Liver (tissue), 10 donors: ENCODE measurements at places on chromosomes 12 and 14.

- H3K4me3 ChIP-seq: no peak overlapping the region
- no peaks in the 10 kb centered on the region for H3K27me3 ChIP-seq
- H3K27ac ChIP-seq: peak overlapping the region; percentile 51
- H3K36me3 ChIP-seq: no peaks in the 10 kb centered on the region
- H3K4me1 ChIP-seq: peaks cover 18% of the 10 kb centered on the region
Observed at GRCh38 chr12:50564237-50564947, 59.6 kb downstream of the DIP2B start.

DNA sequence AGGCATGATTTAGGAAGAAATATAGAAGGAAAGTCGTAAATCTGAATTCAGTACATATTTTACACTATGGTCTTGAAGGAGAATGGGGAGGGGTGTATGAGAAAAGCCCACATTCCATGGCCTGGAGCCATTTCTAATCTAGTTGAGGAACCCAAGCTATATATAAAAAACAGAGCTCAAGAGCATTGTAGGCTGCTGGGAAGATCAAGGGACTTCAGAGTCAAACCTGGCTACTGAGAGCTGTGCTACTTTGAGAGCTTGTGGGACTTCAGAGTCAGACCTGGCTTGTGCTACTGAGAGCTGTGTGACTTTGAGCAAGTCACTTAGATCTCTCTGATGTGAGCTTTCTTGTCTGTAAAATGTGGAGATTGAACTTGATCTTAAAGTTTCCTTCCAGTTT is 58.7 kb downstream of the TBK1 start:
- no peak overlapping the region for H3K4me3 ChIP-seq
- no peaks in the 10 kb centered on the region for H3K27me3 ChIP-seq
- DNase-seq: no peak
- no peak overlapping the region for H3K27ac ChIP-seq

DNA sequence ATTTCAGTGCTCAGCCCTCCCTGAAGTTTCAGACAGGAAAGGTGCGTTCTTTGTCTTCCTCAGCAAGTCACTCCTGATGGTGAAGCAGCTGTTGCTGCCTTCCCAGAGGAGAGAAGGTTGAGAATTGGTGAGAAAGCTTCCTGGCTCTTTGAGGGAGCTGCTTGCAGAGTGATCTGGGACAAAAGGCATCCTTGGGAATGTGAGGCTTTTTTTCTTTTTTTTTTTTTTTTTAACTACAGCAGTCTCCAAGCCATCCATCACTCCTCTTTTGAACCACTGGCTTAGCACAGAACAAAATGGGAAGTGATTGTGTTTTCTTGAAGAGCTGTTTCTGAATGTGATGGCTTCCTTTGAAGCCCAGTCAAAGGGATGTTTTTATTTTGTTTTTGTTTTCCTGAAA is 120.4 kb upstream of the LRIG3 start:
- H3K27me3 ChIP-seq: no peaks in the 10 kb centered on the region
- H3K4me1 ChIP-seq: no peaks in the 10 kb centered on the region
- H3K27ac ChIP-seq: no peak overlapping the region
- DNase-seq: no peak
- H3K4me3 ChIP-seq: no peak overlapping the region
- H3K36me3 ChIP-seq: no peaks in the 10 kb centered on the region

DNA sequence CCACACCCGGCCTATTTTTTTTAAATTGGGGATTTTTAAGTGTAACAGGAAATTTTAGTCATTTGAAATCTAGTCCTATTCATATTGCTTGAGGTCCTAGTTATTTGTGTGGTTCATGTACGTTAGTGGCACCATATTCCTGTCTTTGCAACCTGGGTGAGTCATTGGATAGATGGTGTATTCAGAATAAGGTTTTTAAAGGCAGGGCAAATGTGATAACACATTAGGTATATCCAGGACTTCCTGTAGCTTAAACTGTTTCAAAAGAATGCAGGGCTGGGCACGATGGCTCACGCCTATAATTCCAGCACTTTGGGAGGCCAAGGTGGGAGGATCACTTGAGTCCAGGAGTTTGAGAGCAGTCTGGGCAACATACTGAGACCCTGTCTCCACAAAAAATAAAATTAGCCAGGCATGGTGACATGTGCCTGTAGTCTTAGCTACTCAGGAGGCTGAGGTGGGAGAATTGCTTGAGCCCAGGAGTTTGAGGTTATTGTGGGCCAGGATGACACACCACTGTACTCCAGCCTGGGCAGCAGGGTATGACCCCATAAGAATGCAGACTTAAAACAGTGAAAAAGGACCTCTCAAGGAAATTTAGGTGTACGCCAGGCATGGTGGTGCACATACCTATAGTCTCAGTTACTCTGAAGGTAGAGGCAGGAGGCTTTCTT is 8.1 kb downstream of the ATP6V0A2 start:
- peaks cover 3% of the 10 kb centered on the region for H3K36me3 ChIP-seq
- H3K4me1 ChIP-seq: no peaks in the 10 kb centered on the region
- no peak overlapping the region for H3K27ac ChIP-seq
- no peak for DNase-seq
- H3K27me3 ChIP-seq: no peaks in the 10 kb centered on the region
- H3K4me3 ChIP-seq: no peak overlapping the region

DNA sequence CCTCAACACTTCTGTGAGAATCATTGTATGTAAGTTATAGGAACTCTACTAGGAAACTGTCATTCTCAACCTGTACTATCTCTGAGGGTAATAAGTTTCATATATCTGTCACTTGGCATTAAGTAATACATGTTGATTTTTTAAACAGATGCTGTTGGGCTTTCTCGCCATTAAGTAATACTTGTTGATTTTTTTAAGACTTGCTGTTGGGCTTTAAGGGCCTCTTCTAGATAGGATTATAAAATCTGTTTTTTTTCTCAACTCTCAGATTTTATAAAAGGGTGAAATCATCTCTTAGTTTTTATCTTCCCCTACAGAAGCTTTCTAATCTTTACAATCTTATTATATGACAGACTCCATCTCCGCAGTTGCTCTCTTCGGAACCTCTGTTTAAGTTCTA is 5.6 kb downstream of the WASHC4 start:
- H3K27me3 ChIP-seq: no peaks in the 10 kb centered on the region
- no peak for DNase-seq
- H3K4me3 ChIP-seq: no peak overlapping the region

GRCh38 chr12:62260733-62261683 is 804 bp downstream of the USP15 start:
- H3K36me3 ChIP-seq: no peaks in the 10 kb centered on the region
- peak overlapping the region; percentile 80 for H3K27ac ChIP-seq
- peak; percentile 62 for DNase-seq
- no peaks in the 10 kb centered on the region for H3K27me3 ChIP-seq
- H3K4me3 ChIP-seq: peak overlapping the region; percentile 96

DNA sequence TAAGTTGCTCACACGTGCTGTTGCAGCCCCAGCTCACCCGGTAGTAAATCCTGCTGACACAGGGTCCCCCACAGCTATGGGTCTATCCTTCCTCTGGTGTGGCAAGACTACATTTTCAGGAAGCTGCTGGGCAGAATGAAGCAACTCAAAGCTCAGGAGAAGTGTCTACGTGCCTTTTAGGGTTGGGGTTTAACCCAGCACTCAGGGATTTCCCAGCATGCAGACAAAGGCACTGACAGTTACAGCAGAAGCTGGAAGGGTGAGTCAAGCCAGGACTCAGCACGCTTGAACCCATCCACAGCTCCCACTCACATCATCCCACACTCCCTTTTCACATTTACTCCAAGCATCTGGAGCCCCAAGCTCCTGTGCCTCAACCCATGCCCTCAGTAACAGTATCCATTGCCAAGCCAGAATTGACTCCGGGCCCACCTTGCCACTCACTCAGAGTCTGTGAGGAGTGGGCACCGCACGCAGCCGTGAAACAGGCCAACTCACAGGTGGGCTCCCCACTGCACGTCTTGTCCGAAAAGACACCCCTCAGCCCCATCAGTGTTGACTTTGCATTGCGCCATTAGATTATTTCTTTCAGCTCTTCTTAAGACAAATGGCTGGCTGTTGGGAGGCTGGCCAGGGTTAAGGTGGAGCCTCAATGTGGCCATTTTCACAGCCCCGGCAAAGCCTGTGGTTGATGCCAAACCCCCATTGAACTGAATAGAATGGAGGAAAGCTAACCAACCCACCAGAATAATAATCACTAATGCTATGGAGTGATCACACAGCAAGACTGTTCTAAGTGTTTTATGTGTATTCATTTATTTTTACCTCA is 59.6 kb downstream of the ZFP36L1 start:
- no peak overlapping the region for H3K4me3 ChIP-seq
- no peak for DNase-seq
- no peak overlapping the region for H3K27ac ChIP-seq
- peaks cover 2% of the 10 kb centered on the region for H3K4me1 ChIP-seq
- H3K27me3 ChIP-seq: no peaks in the 10 kb centered on the region
- no peaks in the 10 kb centered on the region for H3K36me3 ChIP-seq

GRCh38 chr12:90991952-90992465 is 12.8 kb downstream of the EPYC start:
- no peaks in the 10 kb centered on the region for H3K36me3 ChIP-seq
- H3K4me3 ChIP-seq: no peak overlapping the region
- H3K27ac ChIP-seq: no peak overlapping the region
- H3K4me1 ChIP-seq: no peaks in the 10 kb centered on the region
- H3K27me3 ChIP-seq: no peaks in the 10 kb centered on the region

DNA sequence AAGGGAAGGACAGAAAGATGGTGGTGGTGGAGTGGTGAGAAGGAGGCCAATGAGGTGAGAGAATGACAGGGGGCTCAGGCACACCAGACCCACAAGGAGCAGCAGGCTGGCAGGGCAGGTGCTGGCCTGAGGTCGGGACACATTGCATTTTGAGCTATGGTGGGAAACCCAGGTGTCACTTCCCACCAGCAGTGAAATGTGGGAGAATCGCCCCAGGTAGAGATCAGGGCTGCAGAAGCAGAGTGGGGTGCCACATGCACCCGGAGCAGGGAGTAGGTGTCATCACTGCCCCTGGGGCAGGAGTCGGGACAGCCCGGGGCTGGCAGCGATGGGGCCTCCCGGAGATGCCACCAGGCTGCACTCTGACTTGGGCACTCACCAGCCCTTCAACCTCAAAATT is 315.8 kb downstream of the BCL11B start:
- DNase-seq: peak; percentile 16
- no peaks in the 10 kb centered on the region for H3K4me1 ChIP-seq
- H3K4me3 ChIP-seq: no peak overlapping the region
- H3K27ac ChIP-seq: no peak overlapping the region
- no peaks in the 10 kb centered on the region for H3K27me3 ChIP-seq

DNA sequence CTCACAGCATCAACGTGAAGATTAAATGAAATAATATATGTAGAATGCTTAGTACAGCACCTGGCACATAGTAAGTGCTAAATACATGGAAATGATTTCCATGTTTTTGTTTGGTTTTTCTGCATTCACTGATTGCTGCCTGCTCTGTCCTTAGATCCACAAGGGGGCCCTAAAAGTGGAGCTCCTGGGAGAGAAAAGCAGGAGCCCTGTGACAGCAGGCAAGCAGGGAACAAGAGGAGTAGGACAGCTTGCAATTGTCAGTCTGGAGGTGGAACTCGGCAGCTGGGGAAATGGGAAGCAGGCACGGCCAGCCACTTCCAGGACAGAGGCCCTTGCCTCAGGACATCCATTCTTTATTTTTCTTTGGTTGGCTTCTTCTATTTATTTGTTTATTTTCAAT is 292.9 kb downstream of the BMP4 start:
- no peak overlapping the region for H3K27ac ChIP-seq
- no peak for DNase-seq
- no peaks in the 10 kb centered on the region for H3K4me1 ChIP-seq
- H3K4me3 ChIP-seq: no peak overlapping the region
- H3K27me3 ChIP-seq: no peaks in the 10 kb centered on the region
- H3K36me3 ChIP-seq: no peaks in the 10 kb centered on the region

DNA sequence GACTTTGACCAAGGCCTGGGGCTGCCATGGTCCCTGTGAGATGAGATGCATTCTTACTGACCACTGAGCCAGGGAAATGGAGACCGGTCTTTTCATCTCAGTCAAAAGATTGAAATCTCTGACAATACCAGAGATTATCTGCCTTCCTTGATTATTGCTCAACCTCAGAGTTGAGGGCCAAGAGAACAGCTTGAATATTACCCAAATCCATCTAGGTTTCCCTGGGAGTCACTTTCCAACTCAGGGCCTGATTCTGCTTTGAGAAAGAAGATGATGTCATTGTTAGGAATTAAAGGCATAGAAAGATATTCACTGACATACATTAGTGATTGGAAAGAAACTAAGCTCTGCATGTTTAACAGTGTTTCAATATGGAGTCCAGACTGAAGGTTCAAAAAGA is 515.9 kb upstream of the TBX3 start:
- DNase-seq: no peak
- no peaks in the 10 kb centered on the region for H3K36me3 ChIP-seq
- no peak overlapping the region for H3K4me3 ChIP-seq

GRCh38 chr14:31170411-31170810 is 37.2 kb downstream of the HECTD1 start:
- H3K4me3 ChIP-seq: no peak overlapping the region
- no peaks in the 10 kb centered on the region for H3K27me3 ChIP-seq
- H3K4me1 ChIP-seq: peaks cover 7% of the 10 kb centered on the region
- DNase-seq: no peak
- peaks cover 6% of the 10 kb centered on the region for H3K36me3 ChIP-seq

DNA sequence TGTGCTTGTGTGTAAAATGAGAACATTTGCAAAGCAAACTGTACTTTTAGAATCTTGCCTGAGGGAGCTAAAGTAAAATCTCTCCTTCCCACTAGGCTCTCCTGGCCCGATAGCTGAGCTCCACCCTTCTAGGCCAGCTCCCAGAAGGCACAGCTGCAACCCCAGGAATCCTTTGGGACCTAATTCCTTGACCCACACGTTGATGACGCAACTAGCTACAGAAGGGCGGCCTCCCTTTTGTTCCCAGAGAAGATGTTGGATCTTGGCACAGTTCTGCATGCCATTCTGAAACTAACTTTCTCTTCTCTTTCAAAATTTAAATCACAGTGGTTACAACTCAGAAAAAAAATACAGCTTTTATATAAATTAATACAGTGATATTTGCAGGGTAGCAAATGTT is 268.1 kb downstream of the EGLN3 start:
- H3K4me1 ChIP-seq: no peaks in the 10 kb centered on the region
- DNase-seq: no peak
- H3K4me3 ChIP-seq: no peak overlapping the region
- no peak overlapping the region for H3K27ac ChIP-seq
- H3K36me3 ChIP-seq: no peaks in the 10 kb centered on the region
- H3K27me3 ChIP-seq: no peaks in the 10 kb centered on the region

GRCh38 chr12:1346126-1346525 is 248.3 kb downstream of the FBXL14 start:
- no peaks in the 10 kb centered on the region for H3K36me3 ChIP-seq
- DNase-seq: no peak
- no peak overlapping the region for H3K27ac ChIP-seq
- H3K4me1 ChIP-seq: no peaks in the 10 kb centered on the region

DNA sequence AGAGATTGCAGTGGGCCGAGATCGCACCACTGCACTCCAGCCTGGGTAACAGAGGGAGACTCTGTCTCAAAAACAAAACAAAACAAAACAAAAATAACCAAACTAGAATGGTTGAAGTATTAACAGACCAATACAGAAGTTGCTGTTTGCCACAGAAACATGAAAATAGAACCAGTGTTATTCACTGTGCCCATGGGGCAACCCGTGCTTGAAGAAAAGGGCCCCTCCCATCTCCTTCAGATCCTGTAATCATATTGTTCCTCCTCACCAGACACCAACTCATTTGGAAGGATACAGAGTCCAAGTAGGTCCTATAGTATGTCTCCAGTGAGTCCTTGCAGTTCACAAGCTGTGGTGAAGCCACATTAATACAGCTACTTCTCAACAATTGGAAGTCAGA is 30.9 kb downstream of the SLC35F4 start:
- H3K4me3 ChIP-seq: no peak overlapping the region
- H3K27ac ChIP-seq: no peak overlapping the region
- no peaks in the 10 kb centered on the region for H3K4me1 ChIP-seq
- H3K27me3 ChIP-seq: no peaks in the 10 kb centered on the region

GRCh38 chr12:92445253-92446082 is 257.3 kb upstream of the PLEKHG7 start:
- H3K4me1 ChIP-seq: no peaks in the 10 kb centered on the region
- H3K4me3 ChIP-seq: no peak overlapping the region
- H3K27me3 ChIP-seq: no peaks in the 10 kb centered on the region
